Naive thymus-derived CD8-positive, alpha-beta T cell (primary cell): ENCODE measurements at places on chromosomes 7 and 10. TPM values are rescaled to one million over a fixed set of nuclear protein-coding genes. Genes with fewer than 3 reads are reported as not detected.
A peak's percentile ranks its signal among the peaks of the same experiment; 100 is the strongest.

EPO gene
- total RNA-seq, result not detected

PDK4 gene
- total RNA-seq, result 1.7 TPM

WNT8B gene
- not detected for total RNA-seq

KNDC1 gene
- total RNA-seq, result 0.49 TPM

INMT gene
- total RNA-seq, result 0.52 TPM

GRCh38 chr7:105202616-105203015 lies 186.1 kb downstream of the SRPK2 start:
- no peak for DNase-seq

DNA sequence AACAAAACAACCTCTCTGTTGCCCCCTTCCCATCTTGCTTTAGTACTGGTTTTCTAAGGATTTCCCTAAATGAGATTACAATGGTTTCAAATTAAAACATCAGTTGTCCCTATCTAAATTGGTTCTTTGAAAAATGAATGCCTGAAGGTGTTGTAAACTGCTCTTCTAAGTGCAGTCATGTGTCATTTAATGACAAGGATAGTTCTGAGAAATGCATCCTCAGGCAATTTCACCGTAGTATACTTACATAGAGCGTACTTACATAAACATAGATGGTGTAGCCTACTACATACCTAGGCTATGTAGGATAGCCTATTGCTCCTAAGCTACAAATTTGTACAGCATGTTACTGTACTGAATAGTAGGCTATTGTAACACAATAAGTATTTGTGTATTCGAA lies 278.1 kb downstream of the MAGI2 start:
- DNase-seq, result no peak

GRCh38 chr7:35906191-35906908 lies 105.5 kb downstream of the SEPTIN7 start:
- DNase-seq, result peak; percentile 63

DNA sequence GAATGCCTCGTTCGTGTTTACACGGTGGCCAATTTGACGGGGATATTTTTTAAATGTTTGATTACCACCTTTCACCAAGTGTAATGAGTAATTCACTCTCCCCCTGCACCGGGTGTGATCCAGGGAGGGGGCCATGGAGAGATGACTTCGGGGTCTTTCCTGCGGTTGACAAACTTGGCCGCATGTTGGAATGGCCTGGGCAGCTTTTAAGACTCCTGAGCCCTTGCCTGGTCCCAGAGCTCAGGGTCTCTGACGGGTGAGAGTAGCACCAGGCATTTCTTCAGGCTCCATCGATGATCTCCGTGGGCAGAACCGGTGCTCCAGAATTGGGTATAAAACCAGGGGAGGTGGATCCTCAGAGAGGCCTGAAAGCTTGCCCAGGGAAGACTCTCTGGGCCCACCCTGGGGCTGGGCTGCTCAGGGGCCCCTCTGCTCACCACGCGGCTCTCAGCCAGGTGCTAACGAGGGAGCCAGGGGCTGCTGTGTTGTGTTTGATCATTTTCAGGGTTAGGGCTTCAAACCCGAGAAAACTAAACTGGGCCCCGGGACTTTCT lies 882 bp downstream of the ZNF282 start:
- no peak for DNase-seq

DNA sequence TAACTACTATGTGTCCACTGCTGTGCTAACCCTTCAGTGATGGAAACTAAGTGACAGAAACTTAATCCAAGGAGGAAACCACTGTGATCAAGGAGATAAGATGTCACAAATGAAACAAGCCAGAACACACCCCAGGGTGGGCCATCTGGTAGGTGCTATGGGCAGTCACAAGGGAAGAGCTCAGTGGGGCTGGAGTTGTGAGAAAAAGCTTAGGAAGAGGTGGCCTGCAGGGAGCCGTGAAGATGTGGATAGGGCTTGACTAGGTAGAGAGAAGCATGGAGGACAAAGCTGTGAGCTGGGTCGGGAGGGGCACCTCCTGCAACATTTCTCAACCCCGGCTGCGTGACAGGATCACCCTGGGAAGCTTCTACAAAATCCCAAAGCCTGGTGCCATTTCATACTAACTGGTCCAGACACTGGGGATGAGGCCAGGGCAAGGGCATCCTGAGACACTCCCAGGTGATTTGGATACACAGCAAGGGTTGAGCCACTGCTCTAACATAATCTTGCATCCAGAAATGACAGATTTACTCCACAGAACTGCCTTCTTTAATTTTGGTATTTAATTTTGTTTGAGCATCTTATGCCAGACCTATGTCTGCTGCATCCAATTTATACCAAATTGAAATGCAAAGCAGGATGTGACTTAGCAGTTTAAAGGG lies 69.3 kb downstream of the OSBPL3 start:
- no peak for DNase-seq

DNA sequence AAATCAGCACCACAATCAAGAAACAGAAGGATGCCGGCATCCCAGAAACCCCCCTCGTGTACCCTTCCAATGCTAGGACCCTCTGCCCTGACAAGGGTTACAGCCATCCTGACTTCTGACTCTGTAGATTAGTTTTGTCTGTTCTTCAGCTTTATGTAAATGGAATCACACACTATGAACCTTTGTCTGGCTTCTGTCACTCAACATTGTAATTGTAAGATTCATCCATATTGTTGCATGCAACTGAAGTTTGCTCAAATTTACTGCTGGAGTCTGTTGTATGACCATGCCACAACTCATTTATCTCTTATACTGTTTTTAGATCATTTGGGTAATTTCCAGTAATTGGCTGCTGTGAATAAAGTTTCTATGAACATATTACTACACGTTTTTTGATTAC lies 8.4 kb downstream of the IKZF5 start:
- DNase-seq, result no peak

DNA sequence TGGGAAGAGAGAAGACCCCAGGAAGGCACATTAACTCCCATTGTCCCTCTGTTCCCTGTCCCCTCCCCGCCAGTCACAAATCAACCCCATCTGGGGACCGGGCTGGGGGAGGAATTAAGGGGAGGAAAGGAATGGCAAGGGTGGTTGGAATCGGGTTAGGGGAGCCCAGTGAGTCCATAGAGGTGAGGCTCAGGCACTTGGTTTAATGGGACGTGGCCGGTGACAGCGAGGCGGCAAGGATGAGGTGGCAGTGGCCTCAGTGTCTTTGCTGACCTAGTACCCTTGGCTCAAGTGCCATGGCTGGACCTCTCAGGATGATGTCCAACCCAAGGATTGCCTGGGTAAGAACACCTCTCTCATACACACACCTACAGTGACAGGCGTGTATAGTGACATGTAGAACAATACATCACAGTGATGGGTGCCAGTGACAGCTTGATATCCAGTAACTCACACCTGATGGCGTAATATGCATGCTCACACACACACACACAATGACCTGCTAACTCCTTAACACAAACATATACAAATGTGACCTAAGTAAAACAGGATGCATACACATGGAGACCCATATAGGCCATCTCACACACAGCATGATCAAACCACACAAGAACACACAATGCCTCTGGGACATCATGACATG lies 12.3 kb downstream of the KCNIP2 start:
- no peak for DNase-seq

DNA sequence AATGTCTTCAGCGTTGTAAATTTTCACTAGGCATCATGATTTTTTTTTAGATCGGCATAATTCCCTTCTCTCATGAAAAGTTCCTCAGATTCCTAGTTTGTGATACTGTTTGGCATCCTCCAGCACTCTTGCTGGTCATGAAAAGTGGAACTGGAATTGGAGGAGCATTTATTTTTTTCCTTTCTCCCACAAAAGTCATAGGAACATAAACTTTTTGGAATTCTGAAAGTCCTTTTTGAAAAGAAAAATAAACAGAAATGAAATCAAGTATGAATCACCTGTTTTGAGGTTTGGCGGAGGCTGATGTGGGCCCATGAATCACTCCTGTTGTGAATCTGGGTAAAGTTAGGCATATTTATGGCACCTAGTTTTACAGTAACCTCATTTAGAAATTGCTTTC lies 17.7 kb downstream of the CACNB2 start:
- DNase-seq, result no peak
